ENCODE measurements at places on chromosomes 13 and 19.
A peak's percentile ranks its signal among the peaks of the same experiment; 100 is the strongest.

- DNase-seq = peak; percentile 65
- no peaks in the 10 kb centered on the region for H3K27me3 ChIP-seq
- no peak overlapping the region for H3K4me3 ChIP-seq
- peaks cover 8% of the 10 kb centered on the region for H3K4me1 ChIP-seq
- no peak overlapping the region for H3K27ac ChIP-seq
- H3K36me3 ChIP-seq = no peaks in the 10 kb centered on the region
Measured at GRCh38 chr13:46687810-46688209, 109.2 kb downstream of the ESD start.

DNA sequence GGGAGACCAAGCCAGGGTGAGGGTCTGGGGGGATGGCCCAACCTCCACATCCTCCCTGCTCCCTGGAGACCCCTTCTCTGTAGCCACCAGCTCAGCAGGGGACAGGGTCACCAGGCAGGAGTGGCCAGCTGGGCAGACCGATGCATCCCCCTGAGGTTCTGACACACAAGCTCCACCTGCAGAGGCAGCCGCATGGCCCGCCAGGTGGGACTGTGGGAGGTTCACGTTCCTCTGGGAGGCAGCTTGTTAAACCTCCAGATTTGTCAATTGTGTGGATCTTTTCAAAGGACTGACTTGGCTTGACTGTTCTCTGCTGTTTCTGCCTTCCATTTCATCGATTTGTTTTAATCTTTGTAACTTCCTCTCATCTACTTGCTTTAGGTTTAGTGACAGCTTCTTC lies 8.1 kb downstream of the POLRMT start:
- no peak overlapping the region for H3K27ac ChIP-seq
- no peak for DNase-seq
- no peaks in the 10 kb centered on the region for H3K4me1 ChIP-seq
- no peak overlapping the region for H3K4me3 ChIP-seq

DNA sequence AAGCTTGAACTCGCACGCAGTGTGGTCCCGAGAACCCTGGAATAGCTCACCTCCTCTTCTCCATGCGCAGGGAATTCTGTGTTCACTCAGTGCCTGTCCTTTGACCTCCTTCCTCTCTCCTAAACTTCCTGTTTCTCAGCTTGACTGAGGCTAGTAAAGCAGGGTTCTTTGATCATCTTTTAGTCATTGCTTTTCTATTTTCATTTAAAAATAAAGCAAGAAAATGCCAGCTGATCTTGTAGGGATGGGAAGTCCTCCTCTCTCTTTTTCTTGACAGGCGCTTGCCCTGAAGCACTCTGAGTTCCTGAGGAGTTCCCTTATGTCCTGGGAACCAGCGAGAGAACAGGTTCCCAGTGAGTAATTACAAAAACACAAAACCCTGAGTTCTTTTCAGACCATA lies 62.8 kb downstream of the ARHGEF7 start:
- H3K27me3 ChIP-seq = no peaks in the 10 kb centered on the region
- H3K4me3 ChIP-seq = no peak overlapping the region
- no peak overlapping the region for H3K27ac ChIP-seq
- DNase-seq = peak; percentile 24
- peaks cover 12% of the 10 kb centered on the region for H3K4me1 ChIP-seq
- H3K36me3 ChIP-seq = peaks cover 15% of the 10 kb centered on the region

DNA sequence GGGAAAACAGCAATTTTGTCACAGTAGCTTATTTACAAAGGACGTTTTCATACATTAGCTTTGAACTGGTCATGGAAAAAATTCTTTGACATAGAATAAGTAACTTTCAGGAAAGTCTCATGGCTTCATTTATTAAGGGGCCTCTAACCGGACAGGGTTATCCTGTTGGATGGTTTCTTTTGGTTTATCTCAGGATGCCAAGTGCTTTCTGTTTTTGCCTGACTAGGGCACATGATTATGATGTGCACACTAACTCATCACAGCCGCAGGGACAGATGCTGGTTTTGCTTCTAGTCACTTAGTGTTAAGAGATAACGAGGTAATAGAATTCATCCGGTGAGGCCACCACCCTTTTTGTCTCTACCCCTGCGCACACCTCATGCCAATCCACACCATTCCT lies 53.0 kb downstream of the TGDS start:
- no peaks in the 10 kb centered on the region for H3K36me3 ChIP-seq
- peaks cover 11% of the 10 kb centered on the region for H3K4me1 ChIP-seq
- H3K27ac ChIP-seq = no peak overlapping the region
- DNase-seq = no peak
- no peak overlapping the region for H3K4me3 ChIP-seq

- peaks cover 8% of the 10 kb centered on the region for H3K27me3 ChIP-seq
- H3K27ac ChIP-seq = peak within 1 kb of the TSS; percentile 81
- peak within 1 kb of the TSS; percentile 63 for H3K4me3 ChIP-seq
- H3K36me3 ChIP-seq = no peaks in the 10 kb centered on the region
- peaks cover 11% of the 10 kb centered on the region for H3K4me1 ChIP-seq
- no peak for DNase-seq
Measured at GRCh38 chr19:4278419-4279266, at the start of gene SHD. Gene SHD (plus strand): TSS chr19:4279266. CDS start chr19:4280064, 798 bp downstream.

GRCh38 chr19:3547301-3547731 lies 8.3 kb downstream of the TEKTIP1 start:
- no peak overlapping the region for H3K27ac ChIP-seq
- no peaks in the 10 kb centered on the region for H3K27me3 ChIP-seq
- peak overlapping the region; percentile 37 for H3K4me3 ChIP-seq
- H3K36me3 ChIP-seq = peaks cover 81% of the 10 kb centered on the region
- peak; percentile 35 for DNase-seq

DNA sequence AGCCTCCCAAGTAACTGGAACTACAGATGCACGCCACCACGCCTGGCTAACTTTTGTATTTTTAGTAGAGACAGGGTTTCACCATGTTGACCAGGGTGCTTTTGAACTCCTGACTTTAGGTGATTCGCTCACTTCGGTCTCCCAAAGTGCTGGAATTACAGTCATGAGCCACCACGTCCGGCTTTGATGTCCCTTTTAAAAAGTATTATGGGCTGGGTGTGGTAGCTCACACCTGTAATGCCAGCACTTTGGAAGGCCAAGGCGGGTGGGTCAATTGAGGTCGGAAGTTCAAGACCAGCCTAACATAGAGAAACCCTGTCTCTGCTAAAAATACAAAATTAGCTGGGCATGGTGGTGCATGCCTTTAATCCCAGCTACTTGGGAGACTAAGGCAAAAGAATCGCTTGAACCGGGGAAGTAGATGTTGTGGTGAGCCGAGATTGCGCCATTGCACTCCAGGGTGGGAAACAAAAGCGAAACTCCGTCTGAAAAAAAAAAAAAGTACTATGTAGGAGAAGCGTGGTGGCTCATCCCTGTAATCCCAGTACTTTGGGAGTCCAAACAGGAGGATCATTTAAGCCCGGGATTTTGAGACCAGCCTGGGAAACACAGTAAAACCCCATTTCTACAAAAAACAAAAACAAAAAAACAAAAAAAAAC lies 22.8 kb upstream of the ERVV-1 start:
- H3K4me1 ChIP-seq = peaks cover 3% of the 10 kb centered on the region
- no peak overlapping the region for H3K4me3 ChIP-seq
- peak; percentile 68 for DNase-seq
- H3K27me3 ChIP-seq = peaks cover 2% of the 10 kb centered on the region
- peaks cover 20% of the 10 kb centered on the region for H3K36me3 ChIP-seq

DNA sequence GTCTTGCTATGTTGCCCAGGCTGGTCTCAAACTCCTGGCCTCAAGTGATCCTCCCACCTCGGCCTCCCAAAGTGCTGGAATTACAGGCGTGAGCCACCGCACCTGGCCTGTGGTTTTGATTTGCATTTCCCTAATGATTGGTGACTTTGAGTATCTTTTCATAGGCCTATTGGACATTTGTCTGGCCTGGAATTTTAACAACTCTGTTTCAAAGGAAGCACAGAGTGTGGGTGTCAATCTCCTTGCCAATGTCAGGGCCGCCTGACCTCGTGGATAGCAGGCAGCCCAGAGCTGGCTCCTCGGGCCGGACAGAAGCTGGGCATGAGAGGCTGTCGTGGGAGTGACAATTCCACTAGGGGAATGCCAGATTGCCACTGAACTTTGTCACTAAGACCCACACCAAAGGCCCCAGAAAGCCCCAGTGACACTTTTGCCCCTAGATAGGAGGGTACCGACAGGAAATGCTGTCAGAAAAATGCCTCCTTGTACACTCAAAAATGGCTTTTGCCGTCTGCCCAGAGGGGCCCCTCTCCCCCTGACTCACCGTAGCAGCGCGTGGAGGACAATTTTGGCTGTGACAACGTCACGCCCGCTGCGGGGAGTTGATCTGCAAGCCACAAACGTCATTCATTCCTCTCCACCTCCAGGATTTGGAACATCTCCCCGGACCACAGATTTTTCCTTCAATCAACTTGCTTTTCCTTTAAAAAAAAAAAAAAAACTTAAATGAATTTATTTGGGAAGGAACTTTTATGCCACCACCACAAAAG lies 11.7 kb upstream of the ADGRE5 start:
- no peaks in the 10 kb centered on the region for H3K27me3 ChIP-seq
- H3K4me1 ChIP-seq = no peaks in the 10 kb centered on the region
- no peaks in the 10 kb centered on the region for H3K36me3 ChIP-seq
- H3K27ac ChIP-seq = no peak overlapping the region

GRCh38 chr19:53892981-53893325 lies 11.0 kb downstream of the PRKCG start:
- H3K4me3 ChIP-seq = no peak overlapping the region
- DNase-seq = no peak
- no peak overlapping the region for H3K27ac ChIP-seq
- no peaks in the 10 kb centered on the region for H3K36me3 ChIP-seq
- H3K27me3 ChIP-seq = no peaks in the 10 kb centered on the region
- no peaks in the 10 kb centered on the region for H3K4me1 ChIP-seq

- H3K36me3 ChIP-seq = no peaks in the 10 kb centered on the region
- H3K4me3 ChIP-seq = peak overlapping the region; percentile 95
- peak; percentile 88 for DNase-seq
- H3K4me1 ChIP-seq = no peaks in the 10 kb centered on the region
Measured at GRCh38 chr13:49935171-49936074, 717 bp downstream of the SPRYD7 start.

- H3K4me3 ChIP-seq = no peak overlapping the region
- H3K27ac ChIP-seq = no peak overlapping the region
- H3K36me3 ChIP-seq = no peaks in the 10 kb centered on the region
- no peak for DNase-seq
- H3K4me1 ChIP-seq = no peaks in the 10 kb centered on the region
- no peaks in the 10 kb centered on the region for H3K27me3 ChIP-seq
Measured at GRCh38 chr13:74979703-74980102, 502.3 kb downstream of the TBC1D4 start.

- H3K27ac ChIP-seq = no peak overlapping the region
- H3K4me3 ChIP-seq = no peak overlapping the region
- H3K4me1 ChIP-seq = no peaks in the 10 kb centered on the region
- no peak for DNase-seq
Measured at GRCh38 chr13:112442483-112443090, 66.4 kb downstream of the SPACA7 start.

DNA sequence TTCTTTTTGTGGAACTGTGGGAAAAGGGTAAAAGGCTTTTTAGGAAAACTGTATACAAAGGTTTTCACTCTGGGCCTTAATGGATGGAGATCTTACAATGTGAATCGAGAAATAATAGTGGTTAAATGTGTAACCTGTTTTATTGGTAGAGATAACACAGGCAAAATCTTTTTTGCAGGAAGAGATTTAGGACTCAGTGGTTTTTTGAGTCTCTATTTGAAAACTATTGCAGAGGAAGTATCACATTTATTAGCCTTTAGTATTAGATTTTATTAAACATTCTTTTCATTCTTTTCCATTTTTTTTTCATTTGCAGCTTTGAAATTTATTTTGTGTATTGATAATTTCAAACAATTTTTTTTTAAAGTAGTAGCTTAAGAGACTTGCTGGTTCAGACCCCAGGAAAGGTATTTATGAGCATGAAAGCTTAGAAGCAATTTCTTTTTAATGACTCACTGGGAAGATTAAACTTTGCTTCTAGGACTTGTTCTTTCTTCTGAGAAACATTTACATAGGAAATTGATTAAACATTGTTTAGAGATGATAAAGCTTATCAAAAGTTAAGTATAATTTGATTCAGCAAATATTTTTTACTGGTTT lies 10.5 kb downstream of the KLF5 start:
- peaks cover 1% of the 10 kb centered on the region for H3K36me3 ChIP-seq
- no peaks in the 10 kb centered on the region for H3K27me3 ChIP-seq
- no peaks in the 10 kb centered on the region for H3K4me1 ChIP-seq
- H3K4me3 ChIP-seq = no peak overlapping the region
- no peak overlapping the region for H3K27ac ChIP-seq

- DNase-seq = no peak
- H3K27ac ChIP-seq = no peak overlapping the region
- H3K36me3 ChIP-seq = no peaks in the 10 kb centered on the region
- H3K27me3 ChIP-seq = no peaks in the 10 kb centered on the region
- H3K4me1 ChIP-seq = no peaks in the 10 kb centered on the region
Measured at GRCh38 chr13:96696389-96696900, 297.8 kb downstream of the OXGR1 start.

- DNase-seq = peak; percentile 28
- peak overlapping the region; percentile 29 for H3K27ac ChIP-seq
- H3K4me3 ChIP-seq = peak overlapping the region; percentile 72
- no peaks in the 10 kb centered on the region for H3K27me3 ChIP-seq
- peaks cover 10% of the 10 kb centered on the region for H3K4me1 ChIP-seq
- H3K36me3 ChIP-seq = peaks cover 24% of the 10 kb centered on the region
Measured at GRCh38 chr19:46714444-46715106, 2.3 kb downstream of the PRKD2 start.

DNA sequence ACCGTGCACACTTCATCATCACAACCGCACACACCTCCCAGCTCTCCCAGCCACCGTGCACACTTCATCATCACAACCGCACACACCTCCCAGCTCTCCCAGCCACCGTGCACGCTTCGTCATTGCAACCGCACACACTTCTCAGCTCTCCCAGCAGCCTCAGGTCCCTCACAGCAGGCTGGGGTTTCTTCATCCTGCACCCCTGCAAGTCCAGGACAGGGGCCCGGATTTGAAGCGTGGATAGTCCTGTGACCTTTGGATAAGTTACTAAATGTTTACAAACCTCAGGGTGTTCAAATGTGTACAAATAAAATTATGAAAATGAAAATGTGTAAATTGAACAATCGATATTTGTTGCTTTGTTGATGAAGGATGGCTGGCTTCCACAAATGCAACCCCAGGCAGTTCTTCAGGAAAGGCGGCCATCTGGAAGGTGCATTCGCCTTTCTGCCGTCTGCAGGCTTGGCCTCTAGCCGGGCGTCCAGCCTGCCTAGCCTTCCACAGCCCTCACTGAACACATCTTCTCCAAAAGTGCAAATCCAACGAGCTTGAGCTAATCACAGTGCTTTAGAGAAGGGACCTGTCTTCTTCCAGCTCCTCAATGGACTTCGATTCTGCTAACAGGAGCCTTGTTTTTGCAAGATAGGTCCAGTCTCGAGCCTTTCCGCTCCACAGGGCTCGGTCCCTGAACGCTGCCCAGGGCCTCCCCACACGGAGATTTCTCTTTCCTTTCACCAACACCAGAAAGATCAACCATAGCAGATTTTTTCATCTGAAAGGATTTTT lies 74.2 kb downstream of the SPACA7 start:
- no peaks in the 10 kb centered on the region for H3K36me3 ChIP-seq
- H3K4me3 ChIP-seq = no peak overlapping the region
- H3K4me1 ChIP-seq = no peaks in the 10 kb centered on the region
- no peak for DNase-seq
- no peak overlapping the region for H3K27ac ChIP-seq
- H3K27me3 ChIP-seq = no peaks in the 10 kb centered on the region
